ENCODE measurements at places on chromosomes 3 and 15. TPM values are rescaled to one million over a fixed set of nuclear protein-coding genes. Genes with fewer than 3 reads are reported as not detected.

GRCh38 chr3:181694805-181695660, 16.7 kb upstream of the SOX2 start:
- DNase-seq: no peak

GRCh38 chr3:134998158-134998557, 203.1 kb downstream of the EPHB1 start:
- no peak for DNase-seq

- no peak for DNase-seq
These were observed 129.3 kb upstream of the CD96 start for GRCh38 chr3:111412656-111413055.

DNA sequence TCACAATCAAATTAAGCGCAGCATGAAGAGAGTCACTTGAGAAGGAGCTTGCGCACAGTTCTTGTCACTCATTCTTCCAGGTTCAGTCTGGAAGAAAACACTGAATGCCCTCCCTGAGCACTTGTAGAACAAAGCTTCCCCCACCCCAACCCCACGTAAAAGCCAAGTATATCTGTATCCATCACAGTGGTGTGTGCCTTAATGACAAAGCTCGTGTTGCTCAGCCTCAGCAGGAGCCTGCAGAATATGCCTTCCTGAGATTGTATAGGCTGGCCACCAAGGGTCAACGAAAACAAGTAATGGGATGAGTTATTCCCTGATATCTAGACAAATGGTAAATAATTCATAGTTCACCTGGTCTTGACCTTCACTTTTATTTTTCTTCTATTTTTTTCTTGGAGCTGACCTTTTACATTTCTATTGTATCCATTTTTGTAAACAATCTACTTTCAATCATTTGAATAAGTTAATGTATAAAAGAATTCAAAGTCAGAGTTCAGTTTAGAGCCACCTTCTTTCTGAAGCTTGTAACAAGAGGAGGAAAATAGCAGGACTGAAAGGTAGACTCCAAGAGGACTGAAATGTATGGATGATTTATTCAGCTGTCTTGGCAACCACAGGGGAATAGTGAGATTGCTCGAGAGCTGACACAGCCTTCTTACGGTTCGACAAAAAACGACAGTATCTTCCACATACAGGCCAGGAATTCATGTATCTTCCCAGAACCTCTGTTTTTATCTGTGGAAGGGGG, 405.5 kb upstream of the TPM1 start:
- DNase-seq: no peak

DNA sequence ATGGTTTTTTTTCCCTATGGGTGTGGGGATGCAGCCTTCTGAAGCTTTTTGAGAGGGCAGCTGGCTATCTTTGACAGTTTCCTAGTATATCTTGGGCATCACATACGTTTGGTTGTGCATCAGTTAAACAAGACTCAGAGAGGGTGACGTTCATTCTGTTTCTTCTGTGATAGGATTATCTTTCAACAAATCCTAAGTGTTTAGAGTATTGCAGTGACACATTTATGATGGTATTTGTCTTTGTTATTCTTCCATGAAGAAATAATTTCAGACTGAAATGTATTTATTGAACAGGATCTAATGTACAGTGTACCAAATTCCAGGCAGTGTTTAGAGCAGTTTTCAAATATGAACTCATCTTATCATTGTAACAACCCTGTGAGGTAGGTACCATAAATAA, 114.4 kb downstream of the PLCL2 start:
- DNase-seq: no peak

DNA sequence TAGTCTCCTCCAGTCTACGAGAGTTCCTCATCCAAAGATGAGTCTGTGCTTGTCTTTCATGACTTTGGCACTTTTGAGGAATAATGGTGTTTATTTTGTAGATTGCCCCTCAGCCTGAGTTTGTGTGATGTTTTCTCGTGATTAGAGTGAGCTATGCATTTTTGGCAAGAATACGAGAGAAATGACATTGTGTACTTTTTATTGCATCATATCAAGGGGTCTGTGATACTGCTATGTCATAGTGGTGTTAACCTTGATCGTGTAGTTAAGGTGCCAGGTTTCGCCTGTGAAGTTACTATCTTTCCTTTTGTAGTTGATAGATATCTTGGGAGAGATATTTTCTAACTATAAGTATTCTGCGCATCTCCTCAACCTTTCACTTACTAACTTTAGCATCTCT, 18.9 kb downstream of the RSRC1 start:
- DNase-seq: no peak

DNA sequence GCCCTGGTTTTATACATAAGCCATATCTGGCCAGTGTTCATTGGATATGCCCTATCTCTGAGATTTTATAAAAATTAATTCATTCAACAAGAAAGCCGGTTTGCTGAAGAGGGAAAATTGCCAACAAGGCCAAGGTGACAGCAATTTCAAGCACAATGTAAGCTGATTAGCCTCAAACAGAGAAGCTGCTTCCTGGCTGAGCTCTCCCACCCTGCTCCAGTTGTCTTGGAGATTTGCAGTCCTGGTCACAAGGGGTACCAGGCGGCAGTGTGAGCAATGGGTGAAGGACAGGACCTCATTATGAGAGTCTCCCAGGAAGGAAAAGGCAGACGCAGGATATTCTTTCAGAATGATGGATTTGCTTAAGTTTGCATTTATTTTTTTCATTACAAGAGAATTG, 5.4 kb upstream of the THSD4 start:
- DNase-seq: no peak

GRCh38 chr3:149771652-149772271, 19.5 kb upstream of the COMMD2 start:
- DNase-seq: peak; percentile 62

- DNase-seq: no peak
These were observed 71.5 kb upstream of the TNIK start for GRCh38 chr3:171531716-171532115.

GRCh38 chr3:72494130-72494529, 354.1 kb downstream of the SHQ1 start:
- DNase-seq: no peak

- no peak for DNase-seq
These were observed 99.7 kb upstream of the DAZL start for GRCh38 chr3:16704941-16705340.

DNA sequence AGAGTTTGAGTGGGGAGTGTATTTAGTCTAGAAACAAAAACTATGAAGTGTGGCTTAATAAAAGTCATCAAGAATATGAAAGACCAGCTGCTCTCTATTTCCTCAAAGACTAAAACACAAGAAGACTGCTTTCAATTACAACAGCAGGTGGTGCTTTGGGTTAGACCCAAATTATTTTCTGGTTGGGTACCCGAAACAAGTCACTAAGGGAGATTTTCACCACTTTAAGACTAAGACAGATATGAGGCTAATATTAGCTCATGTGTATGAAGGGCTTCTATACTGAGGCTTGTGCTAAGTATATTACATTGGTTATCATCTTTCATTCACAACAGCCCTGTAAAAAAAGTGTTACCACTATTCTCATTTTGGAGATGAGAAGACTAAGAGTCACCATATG, 43.1 kb downstream of the COL8A1 start:
- no peak for DNase-seq

DNA sequence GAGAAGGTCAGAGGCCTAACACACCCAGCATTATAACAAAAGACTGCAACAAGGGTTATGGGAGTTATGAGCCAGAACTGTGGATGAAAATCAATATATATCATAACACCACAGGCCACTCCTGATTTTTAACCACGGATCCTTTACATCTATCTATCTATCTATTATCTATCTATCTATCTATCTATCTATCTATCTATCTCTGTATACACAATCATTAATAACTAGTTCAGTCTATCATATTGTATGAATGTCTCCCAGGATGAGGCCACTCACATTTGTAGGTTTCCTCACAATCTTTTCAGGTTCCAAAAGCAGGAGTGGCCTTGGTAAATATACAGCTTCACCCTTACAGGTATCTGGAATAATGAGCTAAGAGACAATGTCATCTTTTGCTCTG, 94.2 kb downstream of the PDCD6IP start:
- DNase-seq: no peak

DNA sequence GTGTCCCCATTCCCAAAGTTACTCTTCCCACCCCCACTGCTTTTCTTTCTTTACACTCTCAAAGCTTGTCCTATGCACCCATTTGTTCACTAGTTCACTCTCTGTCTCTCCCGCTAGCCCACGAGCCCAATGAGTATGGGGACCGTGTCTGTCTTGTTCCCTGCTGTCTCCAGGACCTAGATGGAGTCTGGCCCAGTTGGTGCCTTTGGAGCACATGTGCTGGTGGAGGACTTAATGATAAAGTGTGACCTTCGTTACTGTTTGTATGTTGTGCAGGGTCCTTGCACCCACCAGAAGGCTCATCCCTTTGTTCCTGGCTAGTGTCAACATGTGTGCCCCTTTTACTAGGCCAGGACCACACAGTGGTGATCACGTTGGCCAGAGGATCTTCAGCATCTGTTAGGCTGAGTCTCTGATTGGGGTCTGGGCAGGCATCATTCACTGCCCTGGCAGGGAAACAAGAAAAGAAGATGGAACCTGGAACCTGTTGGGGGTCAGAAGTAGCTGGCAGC, 7.4 kb downstream of the CISH start:
- peak; percentile 27 for DNase-seq

- DNase-seq: no peak
These were observed 7.3 kb upstream of the CFAP91 start for GRCh38 chr3:119695480-119695879.

GRCh38 chr15:95247071-95247984, 1016.0 kb downstream of the MCTP2 start:
- no peak for DNase-seq

DNA sequence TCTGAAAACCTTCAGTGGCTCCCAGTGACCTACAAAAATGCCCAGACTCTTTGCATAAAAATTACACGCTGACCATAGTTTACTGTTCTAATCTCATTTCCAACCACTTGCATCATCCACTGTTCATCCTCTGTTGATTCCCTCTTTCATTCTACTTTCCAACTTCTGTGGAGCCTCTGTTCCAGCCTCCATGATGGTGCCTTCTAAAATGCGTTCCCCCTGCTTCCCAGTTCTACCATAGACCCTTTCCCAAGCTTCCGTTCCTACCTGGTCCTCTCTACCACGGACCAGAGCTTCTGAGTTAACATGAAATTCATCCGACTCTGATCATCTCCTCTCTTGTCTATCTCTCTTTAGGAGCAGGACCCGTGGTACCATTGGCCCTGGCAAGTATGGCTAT, 127.0 kb downstream of the THSD4 start:
- no peak for DNase-seq

DNA sequence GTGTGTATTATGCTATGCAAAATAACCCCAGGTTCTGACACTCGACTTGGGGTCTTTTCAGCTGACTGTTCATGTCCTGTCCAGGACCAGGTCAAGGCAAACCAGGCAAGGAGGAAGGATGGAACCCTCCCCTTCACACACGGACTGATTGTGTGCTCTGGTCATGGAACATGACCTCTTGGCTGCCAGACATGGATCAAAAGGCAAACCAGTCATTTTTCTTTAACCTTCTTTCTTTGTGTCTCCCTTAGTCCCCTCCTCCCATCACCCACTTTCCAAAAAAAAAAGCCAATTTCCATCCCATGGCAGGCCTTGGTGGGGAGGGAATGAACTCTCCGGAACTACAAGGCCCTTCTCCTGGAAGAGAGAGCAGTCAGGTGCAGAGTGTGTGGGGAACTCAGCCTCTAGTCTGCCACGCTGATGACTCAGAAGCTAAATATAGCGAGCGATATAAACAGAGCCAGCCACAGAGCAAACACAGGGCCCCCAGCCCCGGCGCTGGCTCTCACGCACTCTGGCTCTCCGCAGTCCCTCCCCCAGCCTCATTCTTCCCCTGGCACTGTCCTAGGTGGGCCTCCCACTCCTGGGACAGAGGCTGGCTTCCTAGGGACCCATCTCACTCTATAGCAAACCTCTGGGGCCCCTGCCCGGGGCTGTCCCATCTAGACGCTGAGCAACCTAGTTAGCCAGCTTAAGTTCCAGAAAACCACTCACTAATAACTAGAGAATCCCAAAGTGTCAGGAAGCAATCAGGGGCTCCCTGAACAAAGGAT, 10.0 kb downstream of the BMF start:
- DNase-seq: peak; percentile 87

GRCh38 chr3:30342318-30343060, 263.9 kb upstream of the TGFBR2 start:
- DNase-seq: peak; percentile 42

- no peak for DNase-seq
These were observed 76.3 kb downstream of the SMARCC1 start for GRCh38 chr3:47705391-47705790.

The FETUB gene
- total RNA-seq: not detected

The GABRB3 gene
- total RNA-seq: 0.16 TPM

The NT5DC2 gene
- total RNA-seq: 53.8 TPM

The SLC28A1 gene
- total RNA-seq: not detected

The CACNA2D3 gene
- not detected for total RNA-seq

The NAA50 gene
- 118 TPM for total RNA-seq

The NR1I2 gene
- total RNA-seq: 1.0 TPM

The CCR8 gene
- total RNA-seq: 0.34 TPM

Data from activated CD8-positive, alpha-beta T cell treated with anti-CD3 and anti-CD28 coated beads for 36 hours (primary cell).